ENCODE measurements at places on chromosomes 1 and 21.

- DNase-seq: no peak
Measured at GRCh38 chr1:193083365-193084088, 21.7 kb downstream of the GLRX2 start.

DNA sequence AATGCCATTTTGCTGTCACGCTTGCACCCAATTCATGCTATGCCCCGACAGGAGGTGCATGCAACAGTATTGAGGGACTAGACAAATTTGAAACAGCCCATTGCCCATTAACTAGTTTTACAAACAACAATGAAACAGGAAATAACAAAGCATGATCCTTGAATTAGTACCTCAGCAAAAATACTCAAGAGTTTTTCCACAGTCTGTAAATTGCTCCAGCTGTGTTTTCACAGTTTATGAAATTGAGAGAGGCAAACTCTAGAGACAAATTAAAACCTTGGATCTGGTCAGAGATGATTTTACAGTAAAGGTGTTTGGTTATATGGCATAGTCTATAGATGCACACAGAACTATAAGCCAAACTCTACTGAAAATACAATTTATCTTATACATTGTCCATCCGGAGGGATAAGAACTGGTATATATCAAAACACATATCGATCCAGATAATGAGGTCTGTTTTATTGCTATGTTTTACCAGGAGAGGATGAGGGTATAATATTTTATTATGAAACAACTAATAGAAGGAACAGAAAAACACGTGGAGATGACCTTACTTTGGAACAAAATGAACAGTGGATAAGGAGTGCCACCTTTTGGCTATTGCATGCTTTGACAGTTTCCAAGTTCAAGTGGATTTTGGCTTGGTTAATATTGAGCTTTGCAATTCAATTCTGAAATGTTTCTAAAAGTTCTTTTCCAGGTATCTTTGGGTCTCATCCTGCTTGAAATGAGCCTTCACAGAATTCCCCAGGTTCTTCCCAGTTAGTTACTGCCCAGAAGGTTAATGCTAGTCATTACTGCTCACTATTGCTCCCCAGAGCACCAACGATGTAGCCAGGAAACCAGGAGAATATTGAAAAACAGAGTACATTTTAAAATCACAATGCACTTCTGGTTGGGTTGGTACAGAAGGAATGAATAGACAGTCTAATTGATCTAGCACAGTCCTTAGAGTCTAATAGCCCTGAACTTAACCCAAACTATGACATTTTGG is 45.7 kb downstream of the ZC3H11B start:
- no peak for DNase-seq

DNA sequence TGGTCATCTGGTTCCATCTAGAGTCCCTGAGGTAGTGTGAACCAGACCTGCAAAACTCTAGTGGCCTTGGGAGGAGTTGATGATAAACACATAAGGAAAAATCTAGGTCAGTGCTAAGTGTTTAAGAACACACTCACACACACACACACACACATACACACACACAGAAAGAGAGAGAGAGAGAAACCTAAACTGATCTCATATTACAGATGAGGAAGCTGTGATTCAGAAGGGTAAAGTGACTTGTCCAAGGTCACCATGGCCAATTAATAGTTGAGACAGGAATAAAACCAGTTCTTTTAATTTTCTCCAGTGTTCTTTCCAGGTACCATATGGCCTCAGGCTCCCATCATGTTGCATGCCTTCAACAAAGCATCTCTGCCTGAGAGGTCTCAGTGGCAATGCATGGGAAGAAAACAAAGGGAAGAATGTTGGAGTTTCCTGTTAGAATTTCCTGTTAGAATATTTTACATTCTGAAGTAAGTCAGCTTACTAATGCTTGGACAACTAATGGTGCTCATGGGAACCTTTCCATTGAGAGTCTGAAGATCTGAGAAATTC is 77.3 kb upstream of the TSPAN2 start:
- no peak for DNase-seq

GRCh38 chr1:26184883-26185282 is 5.5 kb upstream of the CATSPER4 start:
- DNase-seq: no peak

GRCh38 chr1:56098946-56099345 is 480.4 kb downstream of the PLPP3 start:
- DNase-seq: no peak

DNA sequence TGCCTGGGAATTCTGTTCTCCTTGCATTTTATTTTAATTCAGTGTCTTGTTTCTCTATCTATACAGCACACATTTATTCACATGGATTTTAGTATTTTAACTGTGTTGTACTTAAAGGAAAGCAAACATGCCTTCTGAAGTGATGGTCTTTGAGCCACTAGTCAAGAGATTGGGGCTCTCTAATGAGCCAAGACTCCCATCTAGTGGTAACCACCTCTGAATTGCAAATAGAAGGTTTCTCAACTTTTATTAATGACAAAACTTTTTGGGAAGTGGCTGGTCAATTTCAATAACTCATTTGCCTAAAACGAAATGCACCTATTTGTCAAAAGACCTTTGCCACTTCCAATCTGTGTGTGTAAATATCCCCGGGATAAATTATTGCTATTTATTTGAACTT is 199.6 kb downstream of the LTN1 start:
- no peak for DNase-seq

GRCh38 chr1:170284951-170285350 is 139.2 kb downstream of the NTMT2 start:
- no peak for DNase-seq

- no peak for DNase-seq
Measured at GRCh38 chr1:78370356-78370755, 120.4 kb upstream of the PTGFR start.

- DNase-seq: no peak
Measured at GRCh38 chr1:87686136-87686495, 357.4 kb downstream of the LMO4 start.

- DNase-seq: no peak
Measured at GRCh38 chr1:54808443-54809207, 7.5 kb upstream of the TTC22 start.

DNA sequence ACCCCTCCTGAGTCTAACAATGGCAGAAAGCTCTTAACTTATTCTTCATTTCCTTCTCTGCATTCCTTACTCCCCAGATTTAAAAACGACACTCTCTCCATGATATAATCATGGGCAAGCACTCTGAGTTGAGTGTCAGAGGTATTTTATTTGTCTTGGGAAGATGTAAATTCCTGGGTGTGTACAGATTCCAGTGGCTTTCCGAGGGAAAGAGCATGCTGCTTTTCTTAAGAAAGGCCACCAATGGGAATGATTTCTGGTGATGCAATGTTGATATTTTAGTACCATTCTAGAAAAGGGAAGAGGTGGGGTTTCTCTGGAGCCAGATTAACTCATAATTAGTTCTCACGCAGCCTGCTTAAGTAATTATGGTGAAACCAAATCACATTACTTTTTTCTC is 47.8 kb upstream of the BTG3 start:
- no peak for DNase-seq

DNA sequence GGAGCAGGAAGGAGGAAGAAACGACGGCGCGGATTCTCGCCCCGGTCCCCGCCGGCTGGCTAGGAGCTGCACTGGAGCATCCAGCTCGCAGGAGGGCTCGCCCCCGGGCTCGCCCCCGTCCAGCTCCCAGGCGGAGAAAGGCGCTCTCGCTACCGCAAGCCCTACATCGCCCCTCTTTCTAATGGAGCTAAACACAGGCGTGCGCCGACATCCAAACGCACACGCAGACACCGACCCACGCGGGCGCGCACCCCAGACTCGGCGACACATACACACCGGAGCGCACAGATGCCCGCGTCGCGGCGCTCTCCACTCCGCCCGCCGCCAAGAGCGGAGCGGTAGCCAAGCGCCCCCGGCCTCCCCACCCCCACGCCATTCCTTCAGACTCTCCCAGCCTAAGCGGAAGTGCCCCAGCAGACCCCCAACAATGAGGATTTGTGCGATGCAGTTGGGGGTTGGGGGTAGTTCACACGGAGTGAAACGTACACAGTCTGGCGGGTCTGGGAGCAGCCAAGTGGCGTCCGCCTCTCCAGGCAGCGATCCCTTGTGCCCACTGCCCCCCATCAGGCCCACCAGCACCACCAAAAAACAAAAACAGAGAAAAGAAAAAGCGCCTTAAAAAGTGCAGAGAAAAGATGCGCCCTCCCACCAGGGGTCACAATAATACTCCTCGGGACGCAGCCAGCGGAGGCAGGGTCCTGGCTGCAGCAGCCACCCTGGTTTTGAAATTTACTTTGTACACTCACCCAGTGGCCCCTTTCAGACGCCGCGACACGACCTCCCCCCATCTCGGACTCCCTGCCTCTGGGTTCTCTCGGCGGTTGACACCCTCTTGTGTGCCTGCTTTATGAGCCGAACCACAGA is 1.4 kb downstream of the DAB1 start:
- no peak for DNase-seq

DNA sequence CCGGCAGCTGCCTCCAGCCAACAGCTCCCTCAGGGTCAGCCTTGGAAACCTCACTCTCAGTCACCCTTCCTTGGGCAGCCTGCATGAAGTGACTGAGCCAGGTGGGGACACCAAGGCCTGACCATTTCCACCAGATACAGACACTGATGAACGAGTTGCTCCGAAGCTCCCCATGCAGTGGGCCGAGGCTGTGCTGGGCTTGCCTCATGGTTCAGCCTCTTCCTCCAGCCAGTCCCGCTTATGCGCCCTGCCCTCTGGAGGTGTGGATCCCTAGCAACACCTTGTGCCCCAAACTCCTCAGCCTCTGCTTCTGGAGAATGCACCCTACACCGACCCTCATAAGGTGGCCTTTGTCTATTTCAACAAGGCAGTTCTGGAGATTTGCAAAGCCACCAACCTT is 236.0 kb downstream of the RRAGC start:
- DNase-seq: no peak

GRCh38 chr1:162373541-162374260 is 3.0 kb downstream of the SPATA46 start:
- DNase-seq: no peak

- no peak for DNase-seq
Measured at GRCh38 chr1:21814241-21814918, 2.3 kb downstream of the LDLRAD2 start.

DNA sequence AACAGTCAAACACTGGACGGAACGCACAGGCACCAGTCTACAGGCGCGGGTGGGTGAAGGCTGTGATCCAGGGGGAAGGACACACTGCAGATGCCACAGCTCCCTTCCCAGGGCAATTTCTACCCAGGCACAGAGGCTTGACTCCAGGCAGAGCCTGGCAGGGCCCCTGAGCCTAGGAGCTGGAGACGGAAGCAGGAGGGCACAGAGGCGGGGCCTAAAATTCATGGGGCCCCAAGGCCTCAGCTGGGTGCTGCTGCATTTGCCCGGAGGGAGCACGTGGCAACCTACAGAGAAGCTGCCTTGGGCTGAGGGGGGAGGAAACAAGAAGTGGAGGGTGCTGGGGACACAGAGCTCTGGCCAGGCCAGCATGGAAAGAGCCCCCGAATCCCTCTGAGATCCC is 41.2 kb downstream of the UBE2G2 start:
- no peak for DNase-seq

- DNase-seq: no peak
Measured at GRCh38 chr1:78619032-78619431, 1.2 kb upstream of the IFI44L start.

GRCh38 chr1:160093624-160094290 is 4.7 kb downstream of the IGSF8 start:
- no peak for DNase-seq

GRCh38 chr1:11175461-11175860 is 13.7 kb upstream of the ANGPTL7 start:
- no peak for DNase-seq
